ENCODE measurements at places on chromosomes 2 and 18.
A peak's percentile ranks its signal among the peaks of the same experiment; 100 is the strongest.

DNA sequence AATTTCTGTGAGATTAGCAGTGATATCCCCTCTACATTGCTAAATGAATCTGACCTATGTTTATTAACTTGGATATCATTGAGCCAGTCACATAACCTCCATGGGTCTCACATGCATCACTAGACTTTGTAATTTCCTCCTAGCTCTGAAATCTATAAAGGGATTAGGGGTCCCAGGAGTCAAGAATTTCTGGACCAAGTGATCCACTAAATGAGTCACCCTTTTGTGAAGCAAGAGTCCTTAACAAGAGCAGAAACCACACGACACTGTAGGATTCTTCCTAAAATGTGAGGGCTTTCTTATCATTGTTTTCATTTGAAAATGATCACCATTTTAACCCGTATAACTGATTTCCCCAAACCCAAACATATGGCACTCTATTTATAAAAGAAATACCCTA, 90.3 kb downstream of the DHRS9 start:
- DNase-seq = no peak

GRCh38 chr2:135962366-135963123, 22.9 kb downstream of the DARS1 start:
- no peak for DNase-seq

- DNase-seq = no peak
These were observed 42.4 kb downstream of the RBBP8 start for GRCh38 chr18:22975508-22975907.

- no peak for DNase-seq
These were observed 84.5 kb upstream of the RBBP8 start for GRCh38 chr18:22848615-22849014.

DNA sequence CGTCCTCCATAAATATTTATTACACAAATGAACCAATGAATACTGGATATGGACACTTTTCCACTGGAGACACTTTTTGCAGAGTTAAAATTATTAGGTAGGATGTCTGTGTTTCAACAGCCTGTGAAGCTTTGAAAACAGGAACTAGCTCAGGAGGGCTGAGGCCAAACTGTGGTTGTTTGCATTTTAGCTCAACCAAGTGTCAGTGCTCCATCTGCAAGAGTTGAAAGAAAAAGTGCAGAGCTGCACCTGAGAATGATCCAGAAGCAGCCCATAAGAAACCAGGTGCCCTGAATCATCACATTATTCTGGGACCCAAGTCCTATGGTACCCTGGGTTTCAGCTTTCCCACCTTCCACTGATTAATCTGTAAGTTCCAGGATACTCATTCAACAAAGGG, 180.4 kb downstream of the TRIB2 start:
- DNase-seq = no peak

GRCh38 chr2:86552889-86553288, 10.4 kb downstream of the CHMP3 start:
- no peak for DNase-seq

DNA sequence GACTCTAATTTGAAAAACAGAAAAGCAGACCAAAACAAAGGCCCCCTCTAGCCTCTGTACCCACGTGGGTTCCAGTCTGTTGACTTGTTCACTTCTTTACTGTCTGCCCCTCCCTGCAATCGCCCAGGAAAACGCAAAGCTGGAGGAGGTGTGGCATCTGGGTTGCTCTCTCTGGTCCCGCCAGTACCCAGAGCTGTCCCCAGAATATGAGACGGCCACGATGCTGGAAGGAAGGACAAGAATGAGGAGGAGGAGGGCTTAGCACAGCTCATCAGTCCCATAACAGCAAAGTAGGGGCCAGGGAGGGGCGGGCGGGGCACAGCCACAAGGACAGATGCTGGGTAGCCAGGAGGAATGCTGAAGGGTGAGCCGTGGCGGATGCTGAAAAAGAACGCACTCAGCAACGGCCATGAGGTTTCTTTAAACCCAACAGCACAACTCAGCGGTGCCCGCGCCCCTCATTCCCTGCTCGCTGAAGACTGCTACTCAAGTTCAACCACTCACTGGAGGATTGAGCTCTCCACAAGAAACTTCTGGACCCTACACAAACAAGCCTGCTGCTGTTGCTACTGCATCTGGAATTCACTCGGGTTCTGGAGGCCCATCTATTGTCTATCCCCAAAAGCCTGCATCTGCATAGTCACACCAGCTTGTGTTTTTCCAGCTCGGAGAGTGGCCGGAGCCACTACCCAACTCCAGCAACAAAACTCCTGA, 187.7 kb downstream of the HDAC4 start:
- DNase-seq = no peak

DNA sequence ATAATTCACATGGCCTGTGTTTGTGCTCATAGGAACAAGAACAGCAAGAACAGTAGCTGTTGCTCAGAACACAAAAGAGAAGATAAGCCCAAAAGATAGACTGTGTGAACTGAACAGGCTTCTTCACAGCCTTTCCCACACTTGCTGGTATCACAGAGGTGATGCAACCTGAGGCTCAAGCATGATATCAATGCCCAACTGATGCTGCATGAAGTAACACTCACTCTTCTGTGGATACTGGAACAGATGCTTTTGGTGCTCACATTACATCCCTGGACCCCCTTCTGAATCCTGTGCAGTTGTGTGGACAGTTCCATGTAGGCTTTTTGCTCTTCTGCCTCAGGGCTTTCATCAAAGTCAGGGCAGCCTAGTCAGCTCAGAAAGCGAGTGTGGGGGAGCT, 88.4 kb upstream of the RND3 start:
- no peak for DNase-seq

DNA sequence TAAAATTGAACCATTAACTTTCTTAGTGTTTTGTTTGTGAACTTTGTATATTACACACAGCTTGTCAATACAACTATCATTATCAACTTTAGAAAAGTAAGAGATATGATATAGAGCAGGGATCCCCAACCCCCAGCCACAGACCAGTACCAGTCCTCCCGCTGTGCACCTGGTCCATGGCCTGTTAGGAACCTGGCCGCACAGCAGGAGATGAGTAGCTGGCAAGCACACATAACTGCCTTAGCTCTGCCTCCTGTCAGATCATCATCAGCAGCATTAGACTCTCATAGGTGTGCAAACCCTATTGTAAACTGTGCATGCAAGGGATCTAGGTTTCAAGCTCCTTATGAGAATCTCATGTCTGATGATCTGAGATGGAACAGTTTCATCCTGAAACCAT, 491.0 kb upstream of the NXPH2 start:
- no peak for DNase-seq

DNA sequence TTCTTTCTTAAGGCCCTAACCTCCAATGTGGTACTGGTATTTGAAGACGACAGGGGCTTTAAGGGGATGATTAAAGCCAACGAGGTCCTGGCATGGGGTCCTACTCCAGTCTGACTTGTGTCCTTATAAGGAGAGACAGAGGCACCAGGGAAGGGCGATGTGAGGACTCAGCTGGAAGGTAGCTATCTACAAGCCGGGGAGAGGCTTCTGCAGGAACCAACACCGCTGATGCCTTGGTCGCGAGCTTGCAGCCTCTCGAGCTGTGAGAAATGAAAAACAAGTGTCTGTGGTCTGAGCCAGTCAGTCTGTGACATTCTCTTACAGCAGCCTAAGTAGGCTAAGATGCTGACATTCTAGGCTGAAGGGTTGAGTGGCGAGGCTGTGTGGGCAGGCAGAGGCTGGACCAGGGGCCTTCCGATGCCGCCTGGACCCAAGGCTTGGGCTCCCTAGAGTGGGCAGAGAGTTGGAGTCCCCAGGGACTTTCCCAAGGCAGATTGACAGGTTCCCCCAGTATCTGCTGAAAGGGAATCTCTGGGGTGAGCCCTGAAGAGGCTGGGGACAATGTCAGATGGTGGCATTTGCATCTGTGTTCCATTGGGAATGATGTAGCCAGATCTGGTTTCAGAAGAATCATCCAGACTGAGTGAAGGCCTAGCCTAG, 322.9 kb upstream of the HS6ST1 start:
- DNase-seq = no peak

DNA sequence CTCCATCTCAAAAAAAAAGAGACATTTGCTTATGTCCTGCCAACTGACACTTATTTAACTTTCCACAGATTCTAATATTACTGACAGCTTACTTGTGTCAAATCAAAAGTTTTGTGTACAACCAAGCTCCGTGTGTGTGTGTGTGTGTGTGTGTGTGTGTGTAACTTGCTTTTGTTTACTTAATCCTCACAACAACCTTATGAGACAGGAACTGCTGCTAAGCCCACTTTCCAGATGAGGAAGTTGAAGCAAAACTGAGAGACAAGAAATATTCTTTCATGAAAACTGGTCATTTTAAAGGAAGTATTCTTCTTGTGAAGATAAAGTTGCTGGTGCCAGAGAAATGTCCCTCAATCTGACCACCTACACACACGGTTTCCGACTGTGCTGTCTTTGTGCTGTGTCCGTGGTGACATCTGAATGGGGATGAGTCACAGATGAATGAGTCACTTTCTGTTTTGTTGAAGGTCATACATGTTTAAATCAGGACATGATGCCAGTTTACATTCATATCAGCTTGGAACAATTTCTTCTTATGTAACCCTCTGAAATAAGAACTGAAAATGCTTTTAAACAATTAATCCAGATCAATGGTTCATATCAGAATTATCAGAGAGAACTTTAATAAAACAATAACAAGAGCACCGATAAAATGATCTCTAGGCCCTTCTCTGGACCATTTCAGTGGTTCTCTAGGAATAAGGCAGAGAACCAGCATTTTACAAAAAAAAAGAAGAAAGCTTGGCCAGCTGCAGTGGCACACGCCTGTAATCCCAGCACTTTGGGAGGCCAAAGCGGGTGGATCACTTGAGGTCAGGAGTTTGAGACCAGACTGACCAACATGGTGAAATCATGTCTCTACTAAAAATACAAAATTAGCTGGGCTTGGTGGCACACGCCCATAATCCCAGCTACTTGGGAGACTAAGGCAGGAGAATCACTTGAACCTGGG, 95.5 kb downstream of the THNSL2 start:
- DNase-seq = peak; percentile 92

- no peak for DNase-seq
These were observed 89.7 kb downstream of the TMEM247 start for GRCh38 chr2:46569061-46569560.

DNA sequence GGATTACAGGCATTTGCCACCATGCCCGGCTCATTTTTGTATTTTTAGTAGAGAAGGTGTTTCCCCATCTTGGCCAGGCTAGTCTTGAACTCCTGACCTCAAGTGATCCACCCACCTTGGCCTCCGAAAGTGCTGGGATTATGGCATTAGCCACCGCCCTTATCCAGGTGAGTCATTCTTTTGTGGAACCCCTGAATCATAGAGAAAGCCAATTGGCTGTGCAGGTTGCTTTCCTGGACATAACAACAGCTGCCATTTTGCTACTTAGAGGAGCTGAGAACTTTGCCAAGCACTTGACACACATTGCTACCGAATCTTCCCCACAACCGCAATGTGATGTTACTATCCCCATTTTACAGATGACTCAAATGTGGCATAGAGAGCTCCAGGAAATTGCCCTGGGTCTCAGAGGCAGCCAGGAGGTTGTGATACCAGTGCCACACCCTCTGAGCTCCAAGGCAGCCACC, 36.0 kb downstream of the SETBP1 start:
- no peak for DNase-seq

GRCh38 chr2:120568975-120569268, 166.7 kb upstream of the GLI2 start:
- DNase-seq = peak; percentile 44

GRCh38 chr2:3536682-3537632, 17.6 kb upstream of the ADI1 start:
- DNase-seq = no peak

DNA sequence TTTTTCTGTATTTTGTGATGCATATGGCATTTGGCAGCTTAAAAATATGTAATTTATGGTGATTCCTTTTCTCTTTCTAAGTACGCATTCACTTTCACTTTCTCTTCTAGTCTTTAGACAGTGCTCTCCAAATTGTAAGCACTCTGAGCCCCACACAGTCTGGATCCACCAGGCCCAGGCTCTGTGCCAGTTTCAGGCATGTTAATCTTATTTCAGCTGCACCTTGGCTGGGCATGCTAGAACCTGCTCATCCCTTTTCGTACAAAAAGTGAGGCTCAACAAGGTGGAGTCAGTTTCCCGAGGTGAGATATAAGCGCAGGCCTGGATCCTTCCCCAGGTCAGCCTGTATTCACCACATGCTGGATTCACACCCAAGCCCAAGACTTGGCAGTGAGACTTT, 203.9 kb downstream of the MTX2 start:
- no peak for DNase-seq

- DNase-seq = peak; percentile 21
These were observed 6.0 kb downstream of the SPATA3 start for GRCh38 chr2:231001921-231002320.

DNA sequence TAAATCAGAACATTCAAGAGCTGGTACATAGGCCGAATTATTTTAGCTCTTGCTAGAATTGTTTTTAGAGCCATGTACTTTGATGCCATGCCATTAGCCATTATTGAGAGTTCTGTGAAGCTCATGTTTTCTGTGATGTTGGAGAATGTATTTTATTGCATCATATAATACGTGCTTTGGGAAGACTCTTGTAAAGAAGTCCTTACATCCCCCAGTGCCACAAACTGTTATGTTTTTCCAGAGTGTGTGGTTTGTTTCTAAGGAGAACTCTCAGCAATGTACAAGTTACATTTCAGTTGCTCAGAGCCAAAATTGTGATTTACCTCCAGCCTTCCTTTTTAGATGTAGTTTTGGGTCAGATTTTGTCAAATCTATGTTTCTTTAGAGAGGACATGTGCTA, 148.6 kb downstream of the HAUS1 start:
- no peak for DNase-seq

- DNase-seq = no peak
These were observed 25.5 kb upstream of the IHH start for GRCh38 chr2:219086196-219086595.

GRCh38 chr2:520663-521340, 156.4 kb downstream of the TMEM18 start:
- no peak for DNase-seq

GRCh38 chr2:214630402-214631045, 179.0 kb downstream of the BARD1 start:
- no peak for DNase-seq

DNA sequence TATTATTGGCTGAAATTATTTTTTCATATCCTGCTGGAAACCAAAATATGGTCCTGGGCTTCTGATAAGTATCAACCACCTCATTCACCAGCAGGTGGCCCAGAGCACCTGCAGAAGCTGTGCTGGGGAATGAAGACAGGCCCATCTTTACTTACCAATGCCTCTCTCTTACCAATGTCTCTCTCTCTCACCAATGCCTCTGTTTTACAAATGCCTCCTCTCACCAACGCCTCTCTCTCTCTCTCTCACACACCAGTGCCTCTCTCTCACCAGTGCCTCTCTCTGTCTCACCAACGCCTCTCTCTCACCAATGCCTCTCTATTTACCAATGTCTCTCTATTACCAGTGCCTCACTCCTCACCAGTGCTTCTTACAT, 2.3 kb upstream of the MAL start:
- no peak for DNase-seq

Data from COLO829 (cell line).